ENCODE measurements at places on chromosomes 7 and 10.

DNA sequence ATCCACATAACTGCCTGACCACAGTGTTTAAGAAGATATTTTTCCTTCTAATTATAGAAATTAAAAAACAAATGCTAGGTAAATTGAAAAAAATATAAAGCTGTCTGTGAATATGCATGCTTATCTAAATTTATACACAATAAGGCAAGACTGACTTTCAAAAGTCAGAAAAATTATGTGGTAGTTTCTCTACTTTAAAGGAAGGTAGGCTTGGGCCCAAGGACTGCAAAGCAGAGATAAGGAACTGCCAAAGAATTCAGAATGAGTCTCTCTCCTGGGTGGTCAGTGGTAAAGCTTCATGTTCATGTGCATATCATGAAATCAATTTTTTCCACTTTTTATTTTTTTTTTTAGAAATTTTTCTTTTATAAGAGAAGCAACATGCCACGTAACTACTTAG, 998.6 kb downstream of the REEP3 start:
- no peak for DNase-seq

GRCh38 chr7:45882465-45882810, 5.8 kb upstream of the IGFBP1 start:
- no peak for DNase-seq

DNA sequence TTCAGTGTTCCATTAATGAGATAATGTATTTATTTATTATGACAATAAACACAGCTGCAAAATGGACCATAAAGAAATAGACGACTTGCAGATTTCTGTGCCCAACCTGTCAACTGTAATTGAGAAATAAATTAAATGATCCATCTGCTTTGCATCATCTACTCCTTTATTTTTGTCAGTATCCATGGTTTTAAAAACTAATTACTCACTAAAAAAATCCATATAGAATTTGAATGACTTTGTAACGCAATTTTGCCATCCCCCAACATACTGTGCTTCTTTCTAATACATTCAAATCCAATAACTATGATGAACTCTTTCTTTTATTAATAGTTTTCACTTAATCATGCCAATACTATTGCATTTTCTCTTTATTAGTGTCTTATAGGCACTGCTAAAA, 388.5 kb upstream of the SORCS1 start:
- DNase-seq, result no peak

DNA sequence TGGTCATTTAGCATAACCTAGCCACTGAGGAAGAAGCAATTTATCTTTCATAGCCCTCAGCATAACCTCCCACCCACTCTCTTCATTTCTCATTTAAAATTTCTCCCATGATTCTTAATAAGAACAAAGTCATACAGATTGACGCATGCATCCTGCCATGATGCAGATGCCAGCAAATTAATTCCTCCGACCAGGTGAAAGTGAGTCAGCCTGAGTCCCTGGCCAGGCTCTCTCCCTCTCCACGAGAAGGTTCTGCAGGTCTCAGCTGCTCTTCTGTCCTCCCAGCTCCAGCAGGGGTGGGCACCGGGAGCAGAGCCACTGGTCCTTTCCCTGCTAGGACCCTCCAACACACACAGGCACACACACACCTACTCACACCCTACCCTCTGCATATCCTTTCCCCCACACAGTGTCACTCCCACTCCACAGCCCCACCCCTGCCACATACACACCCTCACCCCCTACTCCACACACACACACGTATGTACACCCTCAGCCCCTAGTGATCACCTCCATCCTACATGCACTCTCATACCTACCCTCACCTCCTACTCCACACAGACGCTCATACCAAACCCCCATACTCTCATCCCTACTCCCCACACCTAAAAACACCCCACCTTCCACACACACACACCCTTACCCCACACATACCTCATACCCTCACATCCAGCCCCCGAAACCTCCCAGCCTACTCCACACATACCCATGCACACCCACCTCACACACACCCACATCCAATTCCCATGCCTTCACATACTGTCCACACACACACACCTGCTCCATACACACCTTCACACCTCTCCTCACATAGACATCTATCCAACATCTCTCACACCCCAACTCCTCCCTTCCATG, 78.0 kb downstream of the FAM13C start:
- no peak for DNase-seq

GRCh38 chr7:4726566-4726965, 44.5 kb downstream of the FOXK1 start:
- DNase-seq, result no peak

- DNase-seq, result no peak
These were observed 74.9 kb upstream of the HECW1 start for GRCh38 chr7:43037531-43037930.

GRCh38 chr7:18396953-18397352, 98.6 kb upstream of the HDAC9 start:
- no peak for DNase-seq
